ENCODE measurements at places on chromosomes 7 and 10.

DNA sequence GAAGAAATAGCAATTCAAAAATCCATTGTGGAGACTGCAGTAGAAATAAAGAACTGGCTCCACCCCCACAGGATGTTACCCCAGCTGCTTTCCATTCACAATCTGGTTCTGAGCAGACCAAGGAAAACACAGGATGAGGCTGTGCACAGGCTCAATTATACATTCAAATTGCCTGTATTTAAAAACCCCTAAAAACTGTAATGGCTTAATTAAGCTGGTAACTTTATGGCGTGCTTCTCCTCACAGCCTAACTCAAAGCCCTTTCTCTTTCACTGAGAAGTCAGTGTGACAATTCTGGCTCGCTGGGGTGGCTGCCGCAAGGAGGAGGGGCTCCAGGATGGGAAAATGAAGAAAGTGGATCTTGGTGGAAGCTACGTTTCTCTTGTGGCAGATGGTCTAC is 1191.1 kb downstream of the SORCS1 start:
- no peak overlapping the region for H3K27ac ChIP-seq
- no peaks in the 10 kb centered on the region for H3K36me3 ChIP-seq
- H3K27me3 ChIP-seq: no peaks in the 10 kb centered on the region
- H3K4me1 ChIP-seq: no peaks in the 10 kb centered on the region
- H3K4me3 ChIP-seq: no peak overlapping the region

DNA sequence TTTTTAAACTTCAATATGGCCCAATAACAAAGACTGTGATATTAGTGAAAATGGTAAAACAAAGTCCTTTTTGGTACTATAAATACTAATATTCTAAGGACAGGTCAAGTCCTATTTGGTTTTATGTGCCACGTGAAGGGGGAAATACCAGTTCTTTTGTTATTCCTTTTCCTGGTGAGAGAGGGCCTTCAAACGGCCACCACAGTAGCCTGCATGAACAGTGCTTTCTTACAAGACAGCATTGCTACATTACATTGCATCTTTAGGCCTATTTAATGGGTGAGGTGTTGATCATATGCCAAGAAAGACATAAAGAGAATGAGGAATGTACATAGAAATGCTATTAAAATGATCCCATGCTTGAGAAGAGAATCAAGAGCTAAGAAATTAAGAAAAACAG is 214.8 kb downstream of the LRRTM3 start:
- no peak overlapping the region for H3K27ac ChIP-seq
- H3K36me3 ChIP-seq: no peaks in the 10 kb centered on the region
- no peaks in the 10 kb centered on the region for H3K4me1 ChIP-seq
- no peaks in the 10 kb centered on the region for H3K27me3 ChIP-seq
- DNase-seq: no peak
- H3K4me3 ChIP-seq: no peak overlapping the region

DNA sequence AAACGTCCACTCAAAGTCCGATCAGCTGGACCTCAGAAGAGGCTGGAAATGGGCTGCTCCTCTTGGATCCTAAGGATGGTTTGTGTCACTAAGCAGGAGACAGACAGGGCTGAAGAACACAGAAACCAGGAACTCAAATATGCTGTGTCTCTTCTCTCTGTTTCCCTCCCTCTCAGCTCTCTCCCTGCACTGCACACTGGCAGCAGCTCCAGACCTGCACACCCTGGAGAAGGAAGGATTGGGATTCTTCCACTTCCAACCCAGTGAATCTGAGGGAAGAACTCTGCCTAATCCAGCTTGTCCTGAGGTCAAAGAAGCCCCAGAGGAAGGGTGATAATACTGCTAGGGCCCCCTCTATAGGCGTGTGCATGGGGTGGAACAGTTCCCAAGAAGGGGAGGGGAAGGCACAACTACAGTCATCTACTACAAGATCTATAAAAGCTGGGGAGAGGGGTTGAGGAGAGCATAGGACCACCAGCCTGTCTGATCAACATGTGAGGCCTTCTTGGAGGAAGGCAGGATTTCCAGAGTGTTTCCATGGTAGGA is 22.7 kb upstream of the ZCCHC24 start:
- H3K36me3 ChIP-seq: no peaks in the 10 kb centered on the region
- DNase-seq: no peak
- no peaks in the 10 kb centered on the region for H3K27me3 ChIP-seq
- H3K27ac ChIP-seq: peak overlapping the region; percentile 68

DNA sequence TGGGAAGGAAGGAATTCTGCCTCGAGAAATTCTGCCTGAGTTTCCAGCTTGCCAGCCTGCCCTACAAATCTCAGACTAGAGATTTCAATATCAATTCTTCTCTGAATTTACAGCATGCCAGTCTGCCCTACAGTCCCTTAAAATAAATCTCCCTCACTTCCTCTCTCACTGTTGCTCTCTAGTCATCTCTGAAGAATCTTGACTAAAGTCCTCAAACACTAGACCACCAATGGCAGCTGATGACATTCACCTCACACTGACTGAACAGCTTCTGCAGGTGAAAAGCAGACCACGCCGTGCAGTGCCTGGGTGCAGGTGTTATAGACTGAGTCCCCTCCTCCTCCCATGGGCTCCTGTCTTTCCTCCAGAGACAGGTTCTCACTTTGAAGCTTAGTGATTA is 30.4 kb downstream of the PPP1R3C start:
- no peaks in the 10 kb centered on the region for H3K36me3 ChIP-seq
- no peaks in the 10 kb centered on the region for H3K27me3 ChIP-seq
- no peak overlapping the region for H3K4me3 ChIP-seq

DNA sequence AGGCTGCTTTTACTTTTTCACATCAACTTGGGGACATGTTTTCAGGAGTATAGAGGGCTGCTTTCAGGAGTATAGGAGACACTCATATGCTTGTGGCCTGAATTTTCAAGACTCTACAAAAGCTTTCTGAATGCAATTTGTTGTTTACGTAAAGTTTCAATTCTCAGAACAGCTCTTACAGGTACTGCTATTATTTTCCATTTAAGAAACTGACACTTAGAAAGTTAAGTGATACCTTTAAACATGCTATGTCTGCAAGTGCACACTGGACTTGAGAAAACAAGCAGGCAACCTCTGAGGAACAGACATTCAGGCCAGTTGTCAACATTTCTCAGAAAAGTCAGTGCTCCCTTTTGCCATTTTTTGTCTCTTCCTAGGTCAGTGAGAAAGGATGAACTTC is 70.0 kb upstream of the PHYHIPL start:
- no peak overlapping the region for H3K4me3 ChIP-seq
- no peak for DNase-seq
- H3K27ac ChIP-seq: no peak overlapping the region
- no peaks in the 10 kb centered on the region for H3K36me3 ChIP-seq
- H3K4me1 ChIP-seq: no peaks in the 10 kb centered on the region
- no peaks in the 10 kb centered on the region for H3K27me3 ChIP-seq

Data from upper lobe of left lung (tissue), 6 donors.